HCT116 (cell line): ENCODE measurements at places on chromosomes 5 and 9.

- DNase-seq: no peak
Measured at GRCh38 chr5:130796902-130797301, 368.2 kb downstream of the HINT1 start.

DNA sequence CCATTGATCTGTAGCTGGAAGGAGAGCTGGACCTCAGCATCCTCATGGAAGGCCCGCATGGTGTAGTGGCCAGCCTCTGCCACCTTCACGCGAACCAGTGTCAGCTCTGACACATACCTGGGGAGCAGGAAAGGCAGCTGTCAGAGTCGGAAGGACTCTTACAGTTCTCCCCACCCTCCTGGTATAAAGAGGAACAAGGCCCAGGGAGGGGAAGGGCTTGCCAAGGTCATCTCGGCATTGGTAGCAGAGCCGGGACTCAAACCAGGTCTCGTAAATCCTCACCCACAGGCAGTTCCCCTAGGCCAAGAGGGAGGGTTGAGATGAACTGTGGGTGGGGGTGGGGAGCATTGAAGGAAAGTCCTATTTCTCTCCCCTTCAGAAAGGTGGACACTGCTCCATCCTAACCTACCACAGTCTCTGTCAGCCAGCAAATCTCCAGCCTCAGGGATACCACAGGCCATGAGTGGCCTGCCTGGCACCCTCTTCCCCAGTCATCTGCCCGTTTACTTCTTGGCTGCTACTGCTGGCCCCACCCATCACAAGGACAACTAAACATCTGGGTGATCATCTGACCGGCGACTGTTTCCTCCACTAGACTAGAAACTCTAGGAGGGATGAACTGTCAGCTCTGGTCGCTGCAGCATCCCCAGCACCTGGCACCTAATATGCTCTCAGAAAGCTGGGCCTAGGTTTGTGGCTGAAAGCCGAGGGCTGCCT is 23.5 kb downstream of the PDGFRB start:
- no peak for DNase-seq

- DNase-seq: no peak
Measured at GRCh38 chr5:37844009-37844408, 4.2 kb upstream of the GDNF start.

GRCh38 chr9:129275626-129276247 is 97.7 kb upstream of the IER5L start:
- no peak for DNase-seq

DNA sequence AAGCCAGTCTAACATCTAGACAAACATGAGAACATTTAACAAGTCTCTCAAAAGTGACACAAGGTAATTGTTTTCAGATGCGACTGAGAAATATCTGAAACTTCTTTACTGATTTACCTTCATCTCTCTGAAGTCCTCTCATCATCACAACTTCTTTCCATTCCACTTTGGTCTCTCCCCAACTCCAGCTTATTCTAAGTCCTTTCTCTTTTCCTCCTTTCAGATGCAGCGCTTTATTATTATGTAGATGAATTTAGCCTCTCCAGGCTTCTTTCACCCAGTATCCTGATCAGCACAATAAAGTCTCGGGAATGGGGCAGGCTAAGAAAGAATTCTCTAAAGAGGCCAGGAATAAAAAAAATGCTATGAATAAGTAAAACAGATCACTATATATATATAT is 128.0 kb downstream of the KCTD16 start:
- DNase-seq: no peak

- DNase-seq: no peak
Measured at GRCh38 chr5:159933531-159934485, 17.5 kb downstream of the ADRA1B start.

GRCh38 chr9:28318515-28318914 is 745.2 kb upstream of the C9orf72 start:
- DNase-seq: no peak

DNA sequence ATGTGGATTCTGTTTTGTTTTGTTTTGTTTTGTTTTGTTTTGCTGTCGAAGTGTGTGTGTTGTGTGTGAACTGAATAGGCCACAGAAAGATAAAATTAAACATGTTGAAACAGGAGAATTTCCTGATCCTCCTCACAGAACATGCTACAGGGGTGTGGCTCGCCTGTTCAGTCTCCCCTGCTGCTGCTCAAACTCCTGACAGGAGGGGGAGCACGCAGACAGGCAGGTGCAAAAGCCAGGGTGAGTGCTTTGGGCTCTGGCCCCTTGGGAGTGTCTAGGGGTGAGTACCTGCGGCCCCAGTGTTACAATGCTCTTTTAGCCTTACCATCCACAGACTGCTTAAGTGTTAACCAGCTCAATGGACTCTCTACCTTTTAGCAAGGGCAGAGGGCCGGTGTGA is 473.5 kb downstream of the MAT2B start:
- DNase-seq: no peak

- no peak for DNase-seq
Measured at GRCh38 chr9:82604947-82605656, 457.8 kb downstream of the RASEF start.

DNA sequence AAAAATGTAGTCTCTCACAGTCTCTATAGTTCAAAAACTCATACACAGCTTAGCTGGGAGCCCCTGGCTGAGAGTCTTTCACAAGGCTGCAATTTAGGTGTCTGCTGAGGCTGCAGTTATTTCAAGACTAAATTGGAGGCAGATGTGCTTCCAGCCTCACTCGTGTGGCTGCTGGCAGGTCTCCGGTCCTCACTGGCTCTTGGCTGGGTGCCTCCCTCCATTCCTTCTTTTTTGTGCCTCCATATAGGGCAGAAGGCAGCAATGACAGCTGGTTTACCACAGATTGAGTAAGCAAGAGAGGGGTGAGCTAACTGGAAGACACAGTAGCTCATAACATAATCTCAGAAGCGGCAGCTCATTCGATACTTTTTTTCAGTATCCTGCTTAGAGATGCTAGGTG is 2167.7 kb upstream of the WWC1 start:
- no peak for DNase-seq

DNA sequence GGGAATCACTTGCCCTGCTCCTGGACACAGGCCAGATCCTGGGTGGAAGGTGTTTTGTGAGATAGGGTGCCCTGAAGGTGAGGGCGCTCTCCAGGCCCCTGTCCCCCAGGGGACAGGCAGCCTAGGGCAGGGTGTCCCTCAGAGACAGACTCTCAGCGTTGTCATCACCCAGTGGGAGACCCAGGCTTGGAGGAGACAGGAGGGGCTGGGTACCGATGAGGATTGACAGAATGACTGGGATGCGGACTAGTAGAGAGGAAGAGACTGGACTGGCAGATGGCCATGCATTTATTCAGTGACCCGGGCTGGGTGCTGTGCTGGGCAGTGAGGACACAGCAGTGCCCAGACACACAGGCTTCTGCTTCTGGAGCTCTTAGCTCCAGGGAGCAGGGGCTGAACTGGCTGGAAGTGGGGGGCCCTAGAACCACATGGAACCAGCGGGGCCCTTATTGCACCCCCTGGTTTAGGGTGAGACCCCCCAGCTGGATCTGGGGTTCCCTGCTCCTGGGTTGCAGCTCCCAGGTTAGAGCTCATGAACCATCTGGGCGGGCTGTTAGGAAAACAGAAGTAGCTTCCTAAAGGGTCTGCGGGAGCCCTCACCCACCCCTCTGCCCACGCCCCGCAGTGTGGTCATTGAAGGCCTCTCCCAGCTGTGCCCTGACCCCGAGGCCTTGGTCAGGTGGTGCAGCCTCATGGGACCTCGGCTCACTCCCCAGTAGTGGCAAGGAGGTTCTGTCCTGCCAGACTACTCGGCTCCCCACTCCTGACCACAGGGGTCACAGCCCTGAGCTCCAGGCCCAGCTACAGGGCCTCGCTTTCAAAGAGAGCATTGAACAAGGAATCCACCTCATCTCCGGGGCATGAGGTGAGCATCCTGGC is 116.7 kb upstream of the LMX1B start:
- no peak for DNase-seq

DNA sequence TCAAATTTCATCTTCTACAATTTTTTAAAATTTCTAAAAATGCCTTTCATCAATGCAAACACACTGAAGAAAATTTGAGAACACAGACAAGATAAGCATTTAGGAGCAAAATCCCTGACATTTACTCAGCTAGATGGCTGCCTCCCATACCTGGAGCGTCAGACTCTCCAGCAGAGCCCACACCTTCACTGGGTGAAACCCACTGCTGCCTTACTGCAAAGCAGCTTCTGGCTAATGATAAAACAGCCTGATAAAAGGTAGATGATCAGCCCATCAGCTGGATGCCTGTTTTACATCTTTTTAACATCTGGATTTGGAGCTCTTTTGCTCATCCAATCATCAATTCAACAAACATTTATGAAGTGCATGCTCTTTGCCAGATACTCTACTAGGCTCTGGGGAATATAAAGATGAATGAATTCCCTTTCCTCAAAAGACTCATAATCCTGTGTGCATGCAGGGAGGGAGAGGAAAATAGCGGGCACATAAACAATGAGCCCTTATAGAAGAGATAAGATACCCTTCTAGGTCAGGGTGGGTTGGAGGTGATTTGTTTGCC is 271.2 kb downstream of the SAXO1 start:
- no peak for DNase-seq

GRCh38 chr5:151068433-151069197 is 12.2 kb downstream of the TNIP1 start:
- no peak for DNase-seq

DNA sequence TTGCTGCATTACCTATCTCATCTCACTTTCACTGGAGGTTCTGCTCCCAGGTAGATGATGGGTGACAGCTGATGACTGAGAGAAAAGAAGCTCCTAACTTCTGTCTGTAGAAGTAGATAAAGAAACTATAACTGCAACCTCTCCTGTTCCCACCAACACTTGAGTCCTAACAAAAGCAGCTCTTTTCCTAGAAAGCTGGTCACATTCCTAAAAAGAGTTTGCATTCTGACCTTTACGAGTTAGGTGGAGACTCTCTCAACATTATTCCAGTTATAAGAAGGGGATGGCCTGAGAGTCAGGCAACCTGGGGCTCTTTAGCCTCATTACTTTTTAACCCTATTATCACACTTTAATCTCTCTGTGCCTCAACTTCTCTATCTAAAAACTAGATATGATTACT is 8.9 kb upstream of the PCAT7 start:
- DNase-seq: no peak
